Glutamatergic neuron (in vitro differentiated cells): ENCODE measurements at places on chromosomes 6 and 20.

- no peak for DNase-seq
Observed at GRCh38 chr20:52529826-52530225, 338.2 kb upstream of the ZFP64 start.

DNA sequence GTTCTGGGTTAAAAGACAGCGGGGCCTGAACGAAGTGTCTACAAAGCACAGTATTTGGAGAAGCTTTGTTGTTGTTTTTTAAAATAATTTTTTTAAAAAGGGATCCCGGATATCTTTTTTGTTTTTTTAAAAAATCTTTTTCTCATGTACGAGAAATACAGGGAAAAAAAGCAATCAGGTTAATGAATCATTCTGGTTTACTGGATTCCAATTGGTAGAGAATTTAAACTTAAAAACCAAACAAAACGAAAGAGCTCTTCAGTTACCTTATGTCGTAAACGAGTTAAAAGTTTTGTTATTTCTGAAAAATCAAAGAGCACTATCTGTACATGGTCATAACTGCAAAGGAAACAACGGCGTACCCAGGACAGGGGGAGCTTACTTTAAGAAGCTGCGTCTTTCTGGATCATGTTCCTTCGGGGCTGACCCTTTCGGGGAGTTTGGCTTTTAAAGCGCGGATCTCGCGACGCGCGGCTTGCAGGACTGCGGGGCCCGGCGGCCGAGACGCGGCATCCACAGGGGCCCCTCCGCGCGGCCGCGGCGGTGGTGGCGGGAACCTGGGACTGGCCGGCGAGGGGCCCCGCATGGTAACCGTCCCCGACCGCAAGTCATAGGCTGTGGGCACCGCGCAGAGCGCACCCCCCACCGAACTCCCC is 927 bp downstream of the IL20RA start:
- DNase-seq: no peak

DNA sequence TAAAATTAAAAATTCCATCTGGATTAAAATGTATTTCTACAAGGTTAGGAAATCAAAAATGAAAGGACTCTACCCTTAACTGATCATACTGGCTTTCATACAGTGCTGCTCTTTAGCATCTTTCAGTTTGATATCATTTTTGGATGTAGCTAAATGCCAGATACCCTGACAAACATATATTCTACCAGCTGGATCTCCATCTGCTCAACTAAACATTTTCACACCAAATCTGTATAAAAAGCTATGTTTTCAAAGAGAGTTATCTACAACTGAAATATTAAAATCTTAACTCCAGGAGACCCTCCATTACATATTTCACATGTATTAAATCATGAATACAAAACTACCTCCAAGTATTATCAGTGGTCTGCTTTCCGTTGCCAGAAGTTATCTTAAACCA is 95.7 kb downstream of the EPHA7 start:
- DNase-seq: no peak

DNA sequence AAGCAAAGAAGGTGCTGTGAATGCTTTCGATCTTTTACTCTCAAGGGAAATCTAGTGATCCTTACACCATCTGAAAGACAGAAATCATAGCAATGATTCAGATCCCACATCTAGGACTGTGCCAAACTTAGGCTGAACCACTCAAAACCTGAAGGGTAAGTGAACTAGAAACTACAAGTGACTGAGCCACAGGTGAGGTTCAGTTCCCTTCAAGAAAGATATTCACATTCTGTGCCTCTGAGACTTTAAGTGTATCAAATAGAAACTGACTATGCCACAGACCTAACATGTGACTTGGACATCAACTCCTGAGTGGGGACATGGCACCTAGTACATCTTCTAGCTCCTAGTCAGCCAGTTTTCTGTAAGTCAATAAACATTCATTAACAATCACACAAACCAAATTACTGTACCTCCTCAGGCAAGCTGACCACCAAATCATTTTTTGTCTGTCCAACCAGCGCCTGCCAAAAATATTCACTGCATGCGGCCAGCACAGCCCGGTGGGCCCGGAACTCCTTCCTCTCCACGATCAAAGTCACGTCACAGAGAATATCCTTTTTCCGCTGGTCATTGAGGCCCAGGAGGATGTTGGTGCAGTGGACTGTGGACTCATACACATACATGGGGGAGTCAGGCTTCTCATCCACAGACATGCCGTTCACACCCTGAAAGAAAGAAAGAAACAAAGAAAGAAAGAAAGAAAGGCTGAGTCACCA is 114.1 kb downstream of the GJA10 start:
- DNase-seq: no peak

GRCh38 chr6:155495011-155495768 is 39.6 kb upstream of the NOX3 start:
- DNase-seq: peak; percentile 55

GRCh38 chr20:15060265-15061060 is 723.1 kb upstream of the FLRT3 start:
- DNase-seq: no peak
